ENCODE measurements at places on chromosomes 12 and 14. TPM values are rescaled to one million over a fixed set of nuclear protein-coding genes. Genes with fewer than 3 reads are reported as not detected.
A peak's percentile ranks its signal among the peaks of the same experiment; 100 is the strongest.

- no peak for DNase-seq
Observed at GRCh38 chr12:41418586-41418985, 230.5 kb downstream of the PDZRN4 start.

DNA sequence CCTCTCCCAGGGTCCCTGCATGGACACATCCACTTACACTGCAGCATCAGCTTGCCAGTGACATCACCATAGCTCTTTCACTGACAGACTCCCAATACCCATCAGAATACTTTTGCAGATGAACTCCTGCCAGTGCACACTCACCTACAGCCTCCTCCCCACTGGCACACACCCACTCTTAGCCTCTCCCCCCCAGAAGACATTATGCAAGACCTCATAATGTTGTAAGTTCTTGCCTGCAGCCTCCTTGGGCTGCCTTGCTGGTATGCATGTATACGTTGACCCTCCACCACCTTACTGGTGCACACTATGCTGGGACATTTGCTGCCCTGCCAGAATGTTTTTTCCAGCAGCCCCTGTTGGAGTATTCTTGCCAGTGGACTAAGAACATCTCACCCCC, 324.2 kb downstream of the AEBP2 start:
- DNase-seq: no peak

DNA sequence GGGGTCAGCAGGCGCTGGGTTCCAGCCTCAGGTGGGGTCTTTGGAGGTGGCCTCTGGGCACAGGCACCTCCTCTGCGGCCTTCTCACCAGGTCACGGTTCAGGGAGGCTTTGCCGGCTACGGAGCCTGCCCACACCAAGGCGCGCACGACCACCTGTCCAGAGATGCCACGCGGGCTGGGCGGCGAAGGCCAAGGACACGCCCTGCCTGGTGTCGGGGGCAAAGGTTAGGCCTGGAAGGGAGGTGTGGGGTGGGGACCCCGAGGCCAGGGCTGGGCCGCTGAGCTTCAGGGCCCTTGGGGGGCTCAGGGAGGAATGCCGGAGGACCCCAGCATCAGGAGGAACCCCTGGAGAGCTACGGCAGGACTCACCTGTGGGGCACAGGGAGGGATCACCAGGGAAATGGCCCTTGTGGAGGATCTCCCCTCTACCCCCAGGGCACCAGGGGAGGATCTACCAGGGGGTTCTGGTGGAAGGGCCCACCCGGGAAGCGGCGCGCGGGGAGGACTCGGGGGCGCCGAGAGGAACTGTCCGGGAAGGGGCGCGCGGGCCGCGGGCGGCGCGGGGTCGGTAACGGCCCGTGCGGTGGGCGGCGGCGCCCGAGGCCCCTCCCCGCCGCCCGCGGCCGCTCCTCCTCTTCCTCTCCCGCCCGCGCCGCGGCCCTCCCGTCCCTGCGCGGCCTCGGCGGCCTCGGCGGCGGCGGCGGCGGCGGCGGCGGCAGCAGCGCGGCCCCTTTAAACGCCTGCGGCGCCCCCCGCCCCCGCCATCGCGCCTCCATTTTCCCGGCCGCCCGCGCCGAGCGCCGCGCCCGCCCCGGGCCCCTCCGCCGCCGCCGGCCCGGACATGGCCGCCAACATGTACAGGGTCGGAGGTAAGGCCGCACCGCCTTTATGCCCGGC, at the start of gene MTA1:
Gene MTA1, plus strand, starts transcription at position 633 of the 897 bp plus-strand sequence. Its CDS starts 209 bp downstream, at position 842.
- DNase-seq: peak; percentile 33

DNA sequence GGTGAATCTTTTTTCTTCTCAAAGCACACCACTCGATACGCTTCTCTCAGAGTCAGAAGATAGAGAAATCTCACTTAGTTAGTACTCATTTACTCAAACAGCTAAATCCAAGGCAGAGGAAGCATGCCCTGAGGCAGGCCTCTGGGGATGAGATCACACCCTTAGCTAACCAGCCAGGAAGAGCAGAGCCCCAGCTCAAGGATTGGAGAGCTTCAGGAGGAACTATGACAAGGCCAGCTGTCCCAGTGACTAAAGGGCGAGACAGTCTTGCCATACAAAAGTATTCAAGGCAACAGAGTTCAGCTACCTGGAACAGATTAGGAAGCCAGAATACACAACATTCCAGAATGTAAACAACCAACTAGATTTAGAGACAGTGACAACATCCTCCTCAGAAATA, 197.7 kb upstream of the CCDC196 start:
- DNase-seq: no peak

GRCh38 chr12:23954332-23954731, 4.9 kb upstream of the SOX5 start:
- DNase-seq: no peak

GRCh38 chr12:130633771-130634170, 82.3 kb downstream of the RIMBP2 start:
- peak; percentile 79 for DNase-seq

The GZMH gene
- polyA plus RNA-seq: not detected

DNA sequence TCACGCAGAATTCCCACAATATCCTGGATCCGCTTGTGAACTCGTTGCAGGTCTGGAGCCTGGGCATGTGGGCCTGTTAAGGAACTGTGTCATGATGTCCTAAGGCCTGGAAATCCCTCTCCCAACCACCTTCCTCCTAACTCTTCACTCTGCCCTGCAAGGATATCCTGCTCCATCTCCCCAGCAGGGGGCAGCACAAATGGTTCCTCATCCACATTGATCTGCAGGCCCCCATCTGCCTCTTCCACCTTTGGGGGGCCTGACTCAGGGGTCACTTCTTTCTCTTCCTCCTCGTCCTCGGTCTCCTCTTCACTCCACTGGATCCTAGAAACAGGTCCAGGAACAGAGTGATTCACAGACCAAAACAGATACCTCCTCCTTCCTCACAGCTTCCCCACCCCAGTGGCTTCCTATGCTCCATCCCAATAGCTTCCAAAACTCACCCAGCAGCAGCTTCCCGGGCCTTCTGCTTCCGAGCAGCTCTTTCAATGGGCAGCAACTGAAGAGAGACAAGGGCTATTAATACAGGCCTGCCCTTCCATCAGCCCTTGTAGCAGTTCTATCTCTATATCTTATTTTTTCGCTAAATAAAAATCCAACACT, 4.5 kb downstream of the NOP2 start:
- no peak for DNase-seq

DNA sequence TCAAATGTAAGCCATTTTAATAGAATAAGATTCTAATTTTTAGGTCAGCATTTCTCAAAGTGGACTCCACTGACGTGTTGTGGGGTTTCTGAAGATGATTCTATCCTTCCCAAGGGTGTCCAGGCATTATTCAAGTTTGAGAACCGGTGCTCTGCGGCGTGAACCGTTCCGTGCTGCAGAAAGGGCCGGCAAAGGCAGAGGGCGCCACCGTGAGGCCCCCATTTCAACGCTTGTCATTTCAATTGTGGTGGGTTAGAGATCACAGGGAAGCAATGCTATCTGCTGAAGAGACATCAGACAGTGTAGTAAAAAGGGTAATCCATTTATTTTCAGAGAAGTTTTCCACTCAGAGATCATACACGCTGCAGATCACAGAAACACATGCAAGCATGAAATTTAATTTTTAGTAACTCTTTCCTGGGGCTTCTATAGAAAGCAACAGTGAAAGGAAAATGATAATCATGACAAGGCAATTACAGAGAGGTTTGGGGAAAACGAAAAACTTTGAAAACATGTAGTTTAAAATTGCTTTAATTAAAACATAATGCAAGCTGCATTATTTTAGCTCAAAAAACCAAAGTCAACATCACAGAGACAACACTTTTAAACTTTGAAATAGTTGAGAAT, 201.7 kb downstream of the EXOC5 start:
- peak; percentile 21 for DNase-seq
